ENCODE measurements at places on chromosomes 5 and 9.

DNA sequence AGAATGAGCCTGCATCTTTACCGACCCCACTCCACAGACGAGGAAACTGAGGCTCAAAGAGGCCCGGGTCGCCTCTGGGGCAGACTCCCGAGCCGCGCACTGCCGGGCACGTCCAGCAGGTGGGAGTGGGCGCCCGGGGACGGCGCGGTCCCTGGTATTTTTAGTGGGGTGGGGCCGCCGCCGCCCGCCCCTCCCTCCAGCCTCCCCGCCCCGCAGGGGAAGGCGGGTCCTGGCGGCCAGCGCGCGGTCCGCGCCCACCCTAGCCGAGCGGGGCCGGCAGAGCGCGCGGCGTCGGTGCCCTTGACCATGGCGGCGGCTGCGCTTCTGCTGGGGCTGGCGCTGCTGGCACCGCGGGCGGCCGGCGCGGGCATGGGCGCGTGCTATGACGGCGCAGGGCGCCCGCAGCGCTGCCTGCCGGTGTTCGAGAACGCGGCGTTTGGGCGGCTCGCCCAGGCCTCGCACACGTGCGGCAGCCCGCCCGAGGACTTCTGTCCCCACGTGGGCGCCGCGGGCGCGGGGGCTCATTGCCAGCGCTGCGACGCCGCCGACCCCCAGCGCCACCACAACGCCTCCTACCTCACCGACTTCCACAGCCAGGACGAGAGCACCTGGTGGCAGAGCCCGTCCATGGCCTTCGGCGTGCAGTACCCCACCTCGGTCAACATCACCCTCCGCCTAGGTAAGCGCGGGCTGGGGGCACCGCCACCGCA, at the start of gene LAMC3:
LAMC3 (plus strand) TSS at position 266 of the 710 bp plus-strand sequence; CDS start at position 307, 41 bp downstream.
- no peak for DNase-seq

DNA sequence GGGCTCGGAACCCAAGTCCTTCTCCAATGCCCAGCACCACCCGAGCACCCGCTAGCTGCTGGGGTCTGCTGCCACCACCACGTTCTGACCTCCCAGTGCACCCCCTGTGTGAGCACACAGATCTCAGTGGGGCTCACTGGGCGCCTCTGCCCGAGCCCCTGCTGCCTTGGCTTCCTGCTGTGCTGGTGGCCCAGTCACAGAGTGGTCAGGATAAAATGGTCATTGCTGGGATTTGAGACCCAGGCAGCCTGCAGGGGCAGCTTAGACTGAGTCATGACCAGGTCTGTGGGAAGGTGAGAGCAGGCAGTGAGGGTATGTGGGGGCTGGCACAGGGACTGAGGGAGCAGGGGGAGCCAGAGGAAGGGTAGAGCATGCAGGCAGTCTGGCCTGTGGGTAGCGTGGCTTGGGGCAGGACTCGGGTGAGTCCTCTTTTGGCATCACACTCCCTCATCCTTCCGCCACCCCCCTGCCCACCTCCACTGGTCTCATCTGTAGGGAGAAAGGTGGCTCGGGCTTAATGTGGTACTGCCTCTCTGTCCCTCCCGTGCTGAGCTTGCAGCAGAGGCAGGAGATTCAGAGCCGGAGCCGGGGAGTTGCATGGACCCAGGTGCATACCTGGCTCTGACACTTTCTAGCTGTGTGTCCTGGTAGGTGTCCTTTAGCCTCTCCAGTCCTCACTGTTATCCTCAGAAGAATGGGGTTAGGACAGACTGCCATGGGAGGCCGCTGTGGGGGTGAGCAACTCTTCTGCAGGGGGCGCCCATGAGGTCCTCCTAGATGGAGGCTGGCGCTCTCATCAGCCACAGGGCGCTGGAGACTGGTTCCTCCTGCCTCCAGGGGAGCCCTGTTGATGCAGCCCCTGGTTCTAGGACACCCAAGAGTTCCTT, 32.1 kb downstream of the USP20 start:
- DNase-seq, result no peak

GRCh38 chr5:308672-309271, 12.7 kb upstream of the AHRR start:
- no peak for DNase-seq

- DNase-seq, result no peak
Measured at GRCh38 chr9:136225366-136225747, 20.3 kb downstream of the QSOX2 start.

DNA sequence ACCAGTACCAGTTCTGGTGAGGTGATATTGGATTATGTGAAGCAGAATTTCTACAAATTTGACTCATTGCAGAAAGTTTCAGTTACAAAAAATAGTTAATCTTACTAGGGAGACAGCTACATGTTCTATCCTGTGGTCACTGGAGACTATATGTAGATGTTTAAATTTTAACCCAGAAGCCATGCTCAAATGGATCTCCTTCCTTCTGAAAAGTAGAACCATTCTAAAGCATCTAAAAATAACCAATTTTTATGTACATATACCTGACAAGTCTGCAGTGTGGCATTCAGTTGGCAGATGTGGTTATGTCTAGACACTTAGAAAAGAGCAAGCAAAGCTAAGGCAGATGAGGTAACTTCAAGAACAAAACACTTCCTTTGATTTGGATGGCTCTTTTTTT, 65.5 kb upstream of the POU4F3 start:
- DNase-seq, result no peak

GRCh38 chr9:100774962-100775361, 197.1 kb downstream of the CAVIN4 start:
- no peak for DNase-seq

DNA sequence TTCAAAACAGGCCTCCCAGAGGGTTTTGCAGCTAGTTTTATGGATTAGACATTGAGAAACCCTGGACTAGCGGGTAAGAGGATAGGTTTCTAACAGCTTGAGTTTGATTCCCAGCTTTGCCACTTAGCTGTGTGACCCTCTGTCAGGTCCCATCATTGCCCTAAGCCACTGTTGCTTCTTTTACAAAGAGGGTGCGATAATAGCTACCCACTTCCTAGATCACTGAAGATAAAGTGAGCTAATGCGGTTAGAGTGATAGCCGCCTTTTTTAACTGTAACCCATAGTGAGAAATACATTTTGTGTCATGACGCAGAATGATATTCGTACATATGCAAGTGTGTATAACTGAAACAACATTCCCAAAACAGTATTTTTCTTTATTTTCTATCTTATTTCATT, 40.3 kb downstream of the CSF1R start:
- DNase-seq, result no peak
